ENCODE measurements at places on chromosomes 11 and 22. TPM values are rescaled to one million over a fixed set of nuclear protein-coding genes. Genes with fewer than 3 reads are reported as not detected.

DNA sequence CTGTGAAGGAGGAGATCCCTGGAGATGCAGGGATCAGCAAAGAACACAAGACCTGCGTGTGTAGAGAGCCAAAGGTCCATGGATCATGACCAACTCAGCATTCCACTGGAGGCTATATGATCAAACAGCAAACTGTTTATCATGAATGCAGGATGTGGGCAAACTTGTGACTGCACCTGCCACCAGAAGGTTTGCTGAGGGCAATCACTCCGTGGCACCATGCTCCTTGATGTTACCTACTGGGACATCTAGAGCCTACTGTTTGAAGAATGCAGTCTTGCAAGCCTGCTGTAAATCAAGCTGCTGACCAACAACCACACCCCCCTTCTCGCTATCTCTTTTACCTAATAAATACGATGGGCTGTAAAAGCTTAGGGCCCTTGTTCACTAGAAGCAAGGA is 9.7 kb downstream of the SCGB1D2 start:
- no peak overlapping the region for H3K27ac ChIP-seq
- no peak overlapping the region for H3K4me3 ChIP-seq
- no peaks in the 10 kb centered on the region for H3K27me3 ChIP-seq
- no peak for DNase-seq
- H3K4me1 ChIP-seq = no peaks in the 10 kb centered on the region

Gene TEX12
- polyA plus RNA-seq = not detected

DNA sequence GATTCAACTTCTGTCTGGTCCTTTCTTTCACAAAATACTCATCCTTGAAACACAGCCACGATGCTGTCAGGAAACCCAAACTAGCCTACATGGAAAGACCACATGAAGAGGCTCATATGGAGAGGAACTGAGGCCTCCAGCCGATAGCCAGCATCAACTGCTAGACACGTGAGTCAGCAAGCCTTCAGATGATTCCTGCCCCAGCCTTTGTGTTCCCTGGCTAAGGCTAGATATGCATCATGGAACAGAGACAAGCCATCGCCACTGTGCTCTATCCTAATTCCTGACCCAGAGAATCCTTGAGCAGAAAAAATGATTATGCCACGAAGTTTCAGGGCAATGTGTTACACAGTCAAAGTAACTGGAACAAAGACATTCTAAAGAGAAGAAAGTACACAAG is 75.5 kb downstream of the ENTHD1 start:
- no peak for DNase-seq
- no peaks in the 10 kb centered on the region for H3K4me1 ChIP-seq
- no peak overlapping the region for H3K4me3 ChIP-seq
- H3K27me3 ChIP-seq = no peaks in the 10 kb centered on the region

DNA sequence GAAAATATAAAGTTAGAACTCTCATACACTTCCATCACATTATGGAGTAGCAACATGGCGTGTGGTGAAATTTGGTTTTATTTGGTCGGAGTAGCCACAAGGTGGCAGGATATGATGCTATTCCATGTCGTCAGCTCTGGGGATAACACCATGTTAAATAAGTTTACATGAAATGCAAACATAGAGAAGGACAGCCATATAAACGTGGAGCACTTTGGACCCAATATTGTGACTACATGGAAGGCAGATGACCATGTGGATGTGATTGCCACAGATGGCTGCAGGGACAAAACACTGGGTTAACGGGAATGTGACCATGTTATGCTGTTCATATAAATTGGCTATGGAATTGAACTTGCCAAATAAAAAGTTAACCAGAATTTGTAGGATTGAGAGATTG is 21.0 kb downstream of the OR5M11 start:
- no peaks in the 10 kb centered on the region for H3K36me3 ChIP-seq
- H3K4me1 ChIP-seq = no peaks in the 10 kb centered on the region
- no peak for DNase-seq
- H3K27me3 ChIP-seq = no peaks in the 10 kb centered on the region
- H3K27ac ChIP-seq = no peak overlapping the region

GRCh38 chr22:30471616-30472318 is at the start of gene SEC14L3:
Gene SEC14L3, minus strand, starts transcription at chr22:30472017. Its CDS starts 59 bp downstream, at chr22:30471958.
- H3K36me3 ChIP-seq = no peaks in the 10 kb centered on the region
- no peak within 1 kb of the TSS for H3K4me3 ChIP-seq
- H3K27ac ChIP-seq = no peak within 1 kb of the TSS
- no peak for DNase-seq

All from kidney (tissue), 22 donors.